Liver (tissue), 10 donors: ENCODE measurements at places on chromosomes 13 and 19. TPM values are rescaled to one million over a fixed set of nuclear protein-coding genes. Genes with fewer than 3 reads are reported as not detected.
A peak's percentile ranks its signal among the peaks of the same experiment; 100 is the strongest.

Gene RUBCNL
- 1.5 TPM for total RNA-seq

DNA sequence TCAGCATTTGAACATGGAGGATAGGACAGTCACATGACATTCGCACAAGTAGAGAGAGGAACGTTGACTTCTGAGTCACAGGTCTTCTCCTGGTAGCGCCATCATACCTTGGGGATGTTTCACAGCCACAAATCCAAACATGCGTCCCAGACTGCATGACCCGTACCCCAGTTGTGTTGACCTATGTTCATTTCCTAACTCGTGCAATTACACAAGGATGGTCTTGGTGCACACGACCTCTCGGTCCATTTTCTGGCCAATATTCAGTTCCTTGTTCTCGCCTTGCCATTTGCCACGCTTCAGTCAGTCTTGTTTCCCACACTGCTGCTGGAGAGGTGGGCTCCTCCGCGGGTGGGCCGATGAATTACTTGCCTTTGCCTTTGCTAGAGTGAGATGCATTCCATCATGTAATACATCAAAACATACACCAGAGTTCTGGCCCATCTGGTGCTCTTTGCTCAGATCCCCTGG lies 87.3 kb downstream of the COL4A2 start:
- DNase-seq = no peak

DNA sequence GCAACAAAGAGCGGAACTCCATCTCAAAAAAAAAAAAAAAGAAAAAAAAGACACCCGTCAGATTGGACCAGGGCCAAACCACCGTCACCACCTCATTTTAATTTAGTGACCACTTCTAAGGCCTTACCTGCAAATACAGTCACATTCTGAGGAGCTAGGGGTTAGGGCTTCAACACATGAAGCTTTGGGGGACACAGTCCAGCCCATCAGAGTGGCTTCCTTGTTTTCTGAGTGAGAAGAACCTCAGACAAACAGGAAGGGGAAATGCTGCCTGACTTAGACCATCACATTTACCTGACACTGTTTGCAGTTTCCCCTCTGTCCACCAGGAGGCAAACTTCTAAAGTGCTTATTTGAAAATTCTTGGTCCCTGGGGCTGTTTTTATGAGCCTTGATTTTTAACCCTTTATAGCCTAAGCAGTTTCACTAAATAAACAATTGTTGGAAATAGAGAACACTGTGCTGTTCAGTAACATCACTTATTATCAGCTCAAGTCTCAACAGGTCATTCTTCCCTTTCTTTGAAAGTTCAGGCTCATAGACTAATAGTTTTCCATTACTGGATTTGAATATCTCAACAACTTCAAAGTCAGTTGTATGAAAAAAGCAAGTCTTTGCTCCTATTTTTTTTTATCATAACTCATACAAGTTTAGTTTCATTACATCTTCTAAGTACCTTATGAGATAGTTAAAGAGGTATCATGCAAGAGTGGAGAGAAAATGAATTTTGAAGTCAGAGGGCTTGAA lies 74.9 kb upstream of the WASF3 start:
- peak; percentile 57 for DNase-seq

Gene ZNF284
- total RNA-seq = 0.67 TPM

Gene S1PR5
- total RNA-seq = 0.56 TPM

DNA sequence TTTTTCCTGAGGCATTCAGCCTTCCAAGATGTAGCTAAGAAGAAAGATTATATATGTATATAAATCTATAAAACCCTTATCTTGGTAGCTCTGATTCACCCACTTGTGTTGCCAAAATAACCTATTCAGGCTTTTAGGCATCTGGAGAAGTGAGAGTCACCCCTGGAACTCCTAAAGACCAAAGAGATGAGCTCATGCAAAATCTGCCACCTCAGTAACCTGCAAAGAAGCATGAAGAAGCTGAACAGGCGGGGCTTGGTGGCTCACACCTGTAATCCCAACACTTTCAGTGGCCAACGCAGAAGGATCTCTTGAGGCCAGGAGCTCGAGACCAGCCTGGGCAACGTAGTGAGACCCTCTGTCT lies 393.7 kb downstream of the FOXO1 start:
- DNase-seq = no peak
